ENCODE measurements at places on chromosomes 13 and 19.

DNA sequence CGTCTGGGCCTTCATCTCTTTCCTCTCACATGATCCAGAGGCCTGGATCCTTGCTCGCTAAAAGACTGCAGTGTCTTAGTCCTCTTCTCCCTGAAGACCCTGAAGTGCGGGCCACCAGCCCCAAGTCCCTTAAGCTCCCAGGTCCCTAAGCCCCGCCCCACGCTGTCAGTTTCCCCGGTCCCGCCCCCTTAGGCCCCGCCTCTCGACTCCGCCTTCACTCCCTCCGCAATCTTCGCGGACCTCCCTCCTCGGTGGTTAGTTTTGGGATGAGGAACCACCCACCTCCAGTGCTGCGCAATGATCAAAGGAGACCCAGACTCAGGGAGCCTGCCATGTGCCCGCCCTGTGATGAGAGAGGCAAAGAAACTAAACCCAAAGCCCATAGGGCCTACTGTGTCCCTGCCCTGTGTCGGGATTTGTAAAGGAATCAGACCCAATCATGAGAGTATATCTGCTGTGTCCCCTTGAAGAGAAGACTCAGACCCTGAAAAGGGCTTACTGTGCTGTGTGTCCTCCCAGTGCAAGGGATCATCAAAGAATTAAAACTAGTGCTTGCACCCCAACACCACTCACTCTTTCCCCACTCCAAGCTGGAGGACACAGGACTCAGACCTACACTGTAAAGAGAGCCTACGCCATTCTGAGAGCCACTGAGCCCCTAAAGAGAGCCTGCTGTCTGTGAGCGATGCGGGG, 3.0 kb upstream of the COX6B1 start:
- no peak for DNase-seq

DNA sequence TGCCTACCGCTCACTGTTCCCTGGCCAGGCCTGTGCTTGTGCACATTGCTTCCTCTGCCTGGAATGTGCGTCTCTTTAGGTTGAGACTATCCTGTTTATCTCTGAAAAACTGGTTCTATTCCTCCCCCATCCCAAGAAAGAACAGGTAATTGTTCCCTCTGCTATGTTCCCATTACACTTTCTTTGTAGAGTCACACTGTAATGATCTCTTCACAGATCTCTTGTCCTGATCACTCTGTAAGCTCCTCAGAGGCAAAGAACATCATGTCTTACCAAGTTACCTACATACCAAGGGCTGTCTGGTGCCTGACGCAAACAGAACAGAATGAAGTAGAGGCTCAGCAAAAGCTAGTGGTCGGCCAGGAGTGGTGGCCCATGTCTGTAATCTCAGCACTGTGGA, 40.3 kb downstream of the SPRYD7 start:
- DNase-seq: no peak

GRCh38 chr19:49362048-49362928, at the start of gene TEAD2:
TSS of gene TEAD2 (minus strand) at chr19:49362416. CDS start at chr19:49360075, 2,341 bp downstream.
- DNase-seq: no peak

- no peak for DNase-seq
Measured at GRCh38 chr13:27599845-27600553, 20.3 kb downstream of the LNX2 start.

DNA sequence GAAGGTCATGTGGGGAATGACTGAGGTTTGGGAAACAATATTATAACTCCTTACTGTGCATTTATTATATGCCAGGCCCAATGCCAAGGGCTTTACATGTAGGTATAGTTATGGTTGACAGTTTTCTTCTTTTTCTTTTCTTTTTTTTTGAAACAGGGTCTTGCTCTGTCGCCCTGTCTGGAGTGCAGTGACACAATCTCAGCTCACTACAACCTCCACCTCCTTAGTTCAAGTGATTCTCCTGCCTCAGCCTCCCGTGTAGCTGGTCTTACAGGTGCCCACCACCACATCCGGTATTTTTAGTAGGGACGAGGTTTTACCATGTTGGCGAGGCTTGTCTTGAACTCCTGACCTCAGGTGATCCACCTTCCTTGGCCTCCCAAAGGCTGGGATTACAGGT, 13.8 kb downstream of the RTN2 start:
- DNase-seq: no peak

DNA sequence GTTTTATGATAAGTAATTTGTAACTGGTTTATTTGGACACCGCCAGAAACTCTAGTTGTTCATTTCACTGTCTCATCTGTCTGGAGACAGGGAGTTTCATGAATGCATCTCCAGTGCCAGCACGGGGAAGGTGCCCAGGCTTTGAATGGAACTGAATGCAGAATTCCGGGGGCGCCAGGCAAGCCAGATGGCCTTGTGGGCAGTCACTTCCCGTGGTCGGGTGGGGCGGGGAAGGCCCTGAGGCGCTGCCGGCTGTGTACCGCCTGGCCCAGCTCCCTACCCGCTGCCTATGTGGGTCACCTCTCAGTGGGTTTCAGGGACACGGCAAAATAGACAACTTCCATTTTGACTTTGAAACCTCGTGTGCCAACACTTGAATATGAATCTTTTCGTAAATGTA, 28.8 kb upstream of the MCF2L start:
- DNase-seq: no peak

GRCh38 chr13:32176696-32177095, 138.5 kb downstream of the ZAR1L start:
- DNase-seq: no peak

DNA sequence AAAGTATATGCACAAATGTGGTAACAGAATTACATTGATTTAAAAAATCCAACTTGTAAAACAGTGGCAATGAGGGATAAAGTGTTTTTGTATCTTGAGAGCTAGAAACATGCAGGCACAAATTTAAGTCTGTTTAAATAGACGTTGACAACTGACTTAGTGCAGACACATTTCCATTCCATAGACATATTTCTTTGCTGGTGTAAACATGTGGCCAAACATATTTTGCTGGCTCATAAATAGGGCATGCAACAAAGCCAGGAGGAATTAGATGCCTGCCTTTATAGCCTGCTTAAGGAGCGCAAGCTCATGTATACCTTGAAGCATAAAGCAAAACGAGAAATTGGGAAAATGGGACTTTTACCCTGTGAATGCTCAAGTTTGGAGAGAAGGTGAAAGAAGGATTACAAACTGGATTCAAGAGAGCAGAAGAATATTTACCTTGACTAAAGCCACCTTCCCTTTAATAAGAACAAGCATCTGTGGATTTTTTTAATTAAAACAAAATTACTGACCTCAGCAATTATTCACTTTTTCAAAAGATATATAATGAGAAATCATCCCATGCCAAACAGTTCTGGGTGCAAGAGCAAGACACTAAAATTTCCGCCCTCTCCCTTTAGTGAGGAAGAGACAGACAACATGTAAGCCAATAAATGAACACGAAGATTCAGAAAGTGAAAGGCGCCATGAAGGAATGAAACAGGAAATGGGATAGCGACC, 71.0 kb downstream of the DCT start:
- DNase-seq: no peak

DNA sequence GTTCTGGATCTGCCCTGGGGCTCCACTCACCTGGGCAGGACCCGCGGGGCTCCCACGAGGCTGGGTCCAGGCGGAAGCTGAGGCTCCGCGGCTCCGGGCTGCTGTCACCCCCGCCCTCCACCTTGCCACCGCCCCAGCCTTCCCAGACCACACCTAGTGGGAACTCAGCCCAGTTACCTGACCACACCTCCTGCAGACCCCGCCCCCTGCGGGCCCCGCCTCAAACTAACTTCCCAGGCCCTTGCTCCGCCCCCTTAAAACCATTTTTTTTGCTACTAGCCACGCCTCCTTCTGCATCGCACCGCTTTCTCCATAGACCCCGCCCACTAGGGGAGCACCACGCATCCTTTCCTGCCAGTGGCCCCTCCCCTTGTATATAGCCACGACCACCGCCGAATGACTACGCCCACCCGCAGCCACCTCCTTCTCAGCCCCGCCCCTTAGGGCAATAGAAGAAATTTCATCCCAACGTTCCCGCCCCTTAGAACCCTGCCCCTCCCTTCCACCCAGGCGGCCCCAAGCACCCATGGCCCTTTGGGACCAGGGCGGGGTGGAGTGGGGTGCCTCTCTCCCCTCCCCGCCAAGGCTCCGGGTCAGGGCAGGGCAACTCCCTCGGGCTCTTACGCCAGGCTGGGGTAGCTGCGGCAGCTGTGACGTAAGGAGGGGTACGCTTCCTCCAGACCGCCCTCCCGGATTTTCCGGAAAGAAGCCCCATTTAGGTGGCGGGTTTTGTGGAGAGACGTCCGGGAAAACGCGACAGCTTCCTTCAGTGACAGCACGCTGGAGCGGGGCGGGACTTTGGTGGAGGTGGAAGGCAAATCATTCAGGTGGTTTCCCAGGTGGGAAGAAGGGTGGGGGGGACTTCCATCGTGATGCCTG, at the start of gene SH2D3A:
TSS of gene SH2D3A (minus strand) at position 79 of the 879 bp plus-strand sequence. CDS start 3,687 bp downstream, outside the sequence.
- DNase-seq: peak; percentile 33

- no peak for DNase-seq
Measured at GRCh38 chr19:52296400-52296772, 583 bp upstream of the ZNF480 start.

GRCh38 chr13:113361406-113361805, 2.5 kb downstream of the GRTP1 start:
- no peak for DNase-seq

DNA sequence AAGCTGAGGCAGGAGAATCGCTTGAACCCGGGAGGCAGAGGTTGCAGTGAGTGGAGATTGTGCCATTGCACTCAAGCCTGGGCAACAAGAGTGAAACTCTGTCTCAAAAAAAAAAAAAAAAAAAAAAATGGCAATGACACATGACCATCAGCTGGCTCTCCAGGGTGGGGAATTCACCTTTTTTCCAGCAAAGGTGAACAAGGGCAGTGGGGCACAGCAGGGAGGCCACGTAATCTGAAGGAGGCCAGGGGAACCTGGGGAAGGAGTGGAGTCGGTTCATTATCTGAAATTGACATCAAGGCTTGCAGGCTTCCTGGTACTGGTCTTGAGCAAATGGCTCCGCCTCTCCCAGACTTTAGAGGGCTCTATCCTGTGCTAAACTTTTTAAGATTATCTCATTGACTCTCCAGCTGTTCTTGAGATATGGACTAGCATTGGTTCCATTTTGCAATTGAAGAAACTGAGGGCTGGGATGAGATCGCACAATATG, 28.1 kb downstream of the KEAP1 start:
- no peak for DNase-seq

DNA sequence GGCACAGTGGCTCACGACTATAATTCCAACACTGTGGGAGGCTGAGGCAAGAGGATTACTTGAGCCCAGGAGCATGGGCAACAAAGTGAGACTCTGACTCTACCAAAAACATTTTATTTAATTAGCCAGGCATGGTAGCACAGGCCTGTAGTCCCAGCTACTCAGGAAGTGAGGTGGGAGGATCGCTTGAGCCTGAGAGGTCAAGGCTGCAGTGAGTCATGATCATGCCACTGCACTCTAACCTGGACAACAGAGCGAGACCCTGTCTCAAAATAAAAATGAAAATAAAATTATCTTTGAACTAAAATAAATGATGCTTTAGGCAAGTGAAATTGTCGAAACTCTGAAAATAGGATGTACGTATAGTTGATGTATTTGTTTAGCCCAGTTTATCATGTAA, 8.2 kb upstream of the CLN5 start:
- no peak for DNase-seq

GRCh38 chr13:39749528-39749927, 94.1 kb downstream of the COG6 start:
- DNase-seq: no peak

GRCh38 chr19:51253088-51253806, 2.4 kb downstream of the SIGLECL1 start:
- DNase-seq: no peak

DNA sequence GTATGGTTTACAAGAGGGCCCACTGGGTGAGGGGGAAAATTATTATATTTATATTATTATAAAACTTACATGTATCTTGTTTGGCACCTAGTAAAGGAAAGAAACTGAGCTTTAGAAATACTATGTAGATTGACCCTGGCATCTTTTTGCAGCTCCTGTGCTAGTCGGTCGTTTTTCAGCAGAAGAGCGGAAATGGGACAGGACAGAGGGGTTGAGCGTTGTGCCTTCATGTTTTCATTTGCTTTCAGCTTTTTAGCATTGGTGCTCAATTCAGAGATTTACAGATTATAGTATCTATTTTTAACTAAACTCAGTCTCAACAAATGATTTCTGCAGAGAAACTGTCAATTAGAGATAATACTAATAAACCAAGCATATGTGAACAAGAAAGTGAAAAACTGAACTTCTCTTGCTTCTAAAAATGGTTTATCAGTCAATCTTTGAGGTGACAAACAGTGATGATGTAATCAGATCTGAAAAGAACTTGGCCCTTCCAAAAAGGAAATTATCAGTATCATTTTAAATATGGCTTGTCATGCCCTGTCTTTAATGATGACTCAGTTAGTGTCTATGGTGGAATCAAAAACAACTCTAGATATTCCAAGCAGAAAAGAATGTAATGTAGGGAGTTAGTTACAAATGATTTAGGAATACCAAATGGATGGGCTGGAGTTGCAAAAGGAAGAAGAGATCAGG, 56.9 kb upstream of the KCTD4 start:
- DNase-seq: no peak

DNA sequence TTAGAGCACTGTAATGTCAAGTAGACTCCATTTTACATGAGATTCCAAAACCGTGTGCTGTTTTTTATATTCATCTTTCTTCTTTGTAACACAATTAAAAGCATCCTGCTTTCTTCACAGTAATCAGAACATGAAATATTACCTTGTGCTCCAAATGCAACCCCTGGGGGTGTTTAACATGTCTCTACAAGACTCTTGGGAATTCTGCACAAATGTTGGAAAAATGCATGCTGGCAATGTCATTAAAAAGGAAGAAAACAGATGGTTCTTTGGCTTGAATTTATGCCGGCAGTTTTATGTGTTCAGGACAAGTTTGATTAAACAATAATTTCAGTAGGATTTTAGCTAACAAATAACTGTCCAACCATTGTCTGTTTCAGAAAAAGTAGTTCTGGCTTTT, 159.1 kb downstream of the LIG4 start:
- no peak for DNase-seq

- DNase-seq: no peak
Measured at GRCh38 chr13:49980266-49980665, 16.6 kb upstream of the TRIM13 start.

- no peak for DNase-seq
Measured at GRCh38 chr19:30342901-30343300, 29.3 kb upstream of the ZNF536 start.

- no peak for DNase-seq
Measured at GRCh38 chr13:75161804-75162203, 320.2 kb downstream of the TBC1D4 start.
